ENCODE measurements at places on chromosomes 3 and 15. TPM values are rescaled to one million over a fixed set of nuclear protein-coding genes. Genes with fewer than 3 reads are reported as not detected.
A peak's percentile ranks its signal among the peaks of the same experiment; 100 is the strongest.

GRCh38 chr15:39511916-39512260 lies 69.0 kb upstream of the THBS1 start:
- peak; percentile 44 for DNase-seq

DNA sequence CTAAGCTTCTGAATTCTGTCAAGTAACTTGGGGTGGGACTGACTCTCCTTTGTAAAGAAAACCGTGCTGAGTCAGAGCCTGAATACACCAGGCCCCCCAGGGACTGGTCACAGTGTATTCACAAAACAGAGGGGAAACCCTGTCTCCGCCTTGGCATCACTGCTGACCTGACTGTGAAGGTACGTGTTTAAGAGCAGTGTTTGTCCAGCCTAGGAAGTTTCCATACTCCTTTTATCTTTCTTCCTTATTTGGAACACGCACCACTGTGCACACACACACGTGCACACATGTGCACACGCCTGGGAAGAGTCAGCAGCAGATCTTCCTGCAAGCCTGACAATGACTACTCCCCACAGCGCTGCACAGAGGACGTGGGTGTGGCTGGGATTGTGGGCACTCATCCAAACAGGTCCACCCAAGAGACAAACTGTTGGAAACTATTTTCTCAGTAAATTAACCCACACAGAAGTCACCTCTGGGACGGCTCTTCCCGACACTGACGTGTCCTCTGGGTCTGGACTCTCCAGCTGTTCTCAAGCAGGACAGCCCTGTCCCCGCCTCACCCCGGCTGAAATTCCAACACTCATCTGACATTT lies 87.7 kb downstream of the ATP10A start:
- no peak for DNase-seq

GRCh38 chr3:165181556-165181955 lies 14.6 kb downstream of the SLITRK3 start:
- no peak for DNase-seq

DNA sequence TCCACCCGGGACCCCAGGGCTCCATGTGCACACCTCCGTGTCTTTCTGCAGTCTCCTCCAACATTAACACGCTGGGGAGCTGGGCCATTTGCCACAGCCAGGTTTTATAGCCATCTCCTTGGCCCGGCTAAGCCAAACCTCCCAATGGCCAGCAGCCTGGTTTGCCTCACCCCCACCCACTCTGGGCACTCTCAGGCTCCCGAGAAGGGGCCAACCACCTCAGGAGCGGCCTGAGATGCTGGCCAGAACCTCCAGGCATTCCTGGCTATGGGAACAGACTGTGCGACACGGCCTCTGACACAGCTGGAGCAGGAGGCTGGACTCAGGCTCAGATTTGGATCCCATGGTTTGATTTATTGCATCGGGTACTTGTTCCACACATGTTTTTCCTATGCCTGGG lies 289.7 kb downstream of the RPLP1 start:
- DNase-seq: no peak

GRCh38 chr3:81728766-81729544 lies 32.5 kb downstream of the GBE1 start:
- no peak for DNase-seq

- DNase-seq: no peak
These were observed 2.3 kb upstream of the DNAJB8 start for GRCh38 chr3:128468791-128469527.

Gene LRRK1
- total RNA-seq: 2.7 TPM

- no peak for DNase-seq
These were observed 6.3 kb downstream of the CCPG1 start for GRCh38 chr15:55401786-55402246.

Gene LMOD3
- total RNA-seq: 149 TPM

DNA sequence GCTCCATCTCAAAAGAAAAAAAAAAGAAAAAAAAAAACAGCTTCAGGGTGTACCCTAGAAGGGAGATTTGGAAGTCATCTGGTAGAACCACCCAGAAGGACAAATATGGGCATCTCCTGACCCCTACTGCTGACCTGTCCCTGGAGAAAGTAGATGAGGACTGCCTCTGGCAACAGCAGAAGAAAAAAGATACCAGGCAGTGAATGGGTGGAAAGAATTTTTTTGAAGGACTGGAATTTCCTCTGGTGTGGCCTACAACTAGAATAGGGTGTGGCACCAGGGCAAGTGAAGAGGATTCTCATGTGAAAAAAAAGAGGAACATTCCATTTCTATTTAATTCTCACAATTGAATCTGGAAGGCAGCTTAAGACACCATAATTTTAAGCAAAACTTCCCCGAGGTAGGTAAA lies 3.1 kb downstream of the ANXA2 start:
- DNase-seq: no peak

DNA sequence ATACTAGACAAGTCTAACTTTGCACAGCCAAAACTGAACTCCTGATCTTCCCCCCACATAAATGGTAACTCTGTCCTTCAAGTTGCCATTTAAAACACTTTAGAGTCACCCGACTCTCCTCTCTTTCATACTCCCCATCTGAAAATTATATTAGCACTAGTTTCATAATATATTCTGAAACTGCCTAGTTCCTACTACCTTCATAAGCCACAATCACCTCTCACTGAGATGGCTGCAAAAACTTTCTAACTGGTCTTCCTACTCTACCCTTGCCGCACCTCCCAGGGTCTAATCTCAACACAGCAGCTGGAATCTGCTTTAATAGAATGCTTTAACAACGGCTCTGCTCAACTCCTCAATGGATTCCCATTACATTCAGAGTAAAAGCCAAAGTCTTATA lies 55.0 kb downstream of the GLB1 start:
- no peak for DNase-seq

Measured in Right ventricle myocardium inferior (tissue), 1 donor.